ENCODE measurements at places on chromosomes 16 and 17.

DNA sequence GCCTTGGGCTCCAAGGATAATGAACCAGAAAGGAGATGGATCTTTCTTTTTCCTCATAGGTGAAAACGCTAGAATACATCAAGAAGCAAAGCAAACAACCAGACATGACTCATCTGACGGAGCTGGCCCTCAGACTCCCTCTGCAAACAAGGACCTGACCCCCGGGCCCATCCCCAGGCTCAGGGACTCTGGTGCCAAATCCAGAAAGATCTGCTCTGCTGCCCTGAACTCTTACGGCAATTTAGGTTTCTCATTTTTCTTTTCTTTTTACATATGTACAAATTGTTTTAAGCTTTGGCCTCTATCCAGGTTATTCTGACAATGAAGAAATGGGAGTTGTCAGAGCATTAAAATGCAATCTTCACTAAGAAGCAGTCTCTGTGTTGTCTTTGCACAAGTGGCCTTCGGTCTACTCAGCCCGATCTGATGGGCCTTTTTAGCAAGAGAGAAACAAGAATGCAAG is 17.7 kb downstream of the KNOP1 start:
- no peak for DNase-seq

DNA sequence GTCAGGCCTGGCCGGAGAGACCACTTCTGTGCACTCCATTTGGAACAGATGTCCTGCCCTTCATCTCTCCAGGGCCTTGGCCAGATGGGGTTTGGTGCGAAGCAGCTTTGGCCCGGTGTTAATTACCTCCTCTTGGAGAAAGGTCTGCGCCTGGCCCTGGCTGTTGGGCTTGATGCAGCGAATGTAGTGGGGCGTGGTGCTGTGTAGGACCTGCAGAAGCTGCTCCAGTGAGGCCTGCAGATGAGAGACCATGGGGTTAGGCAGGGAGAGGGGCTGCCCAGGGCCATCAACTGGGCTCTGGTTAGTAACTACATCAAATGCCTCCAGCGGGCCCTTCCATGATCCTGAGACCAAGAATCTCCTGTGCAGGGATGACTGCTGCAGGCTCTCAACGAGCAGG is 18.7 kb downstream of the ZNHIT3 start:
- no peak for DNase-seq

- DNase-seq = no peak
Observed at GRCh38 chr16:9040800-9041412, 50.5 kb upstream of the HAPSTR1 start.

DNA sequence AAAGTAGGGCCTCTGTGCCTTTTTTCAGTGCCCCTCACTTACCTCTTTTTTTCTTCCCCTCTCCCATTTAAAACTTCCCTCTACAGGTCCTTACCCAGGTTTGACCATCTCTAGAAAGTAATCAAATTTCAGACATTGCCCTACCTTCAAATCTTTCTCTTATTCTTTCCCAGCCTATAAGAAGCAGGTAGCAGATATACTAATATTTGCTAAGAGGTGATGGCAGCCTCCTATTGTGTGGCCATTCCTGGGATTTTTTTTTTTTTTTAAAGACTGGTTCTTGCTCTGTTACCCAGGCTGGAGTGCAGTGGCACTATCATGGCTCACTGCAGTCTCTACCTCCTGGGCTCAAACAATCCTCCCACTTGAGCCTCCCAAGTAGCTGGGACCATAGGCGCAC is 111.1 kb upstream of the HAS3 start:
- DNase-seq = no peak

DNA sequence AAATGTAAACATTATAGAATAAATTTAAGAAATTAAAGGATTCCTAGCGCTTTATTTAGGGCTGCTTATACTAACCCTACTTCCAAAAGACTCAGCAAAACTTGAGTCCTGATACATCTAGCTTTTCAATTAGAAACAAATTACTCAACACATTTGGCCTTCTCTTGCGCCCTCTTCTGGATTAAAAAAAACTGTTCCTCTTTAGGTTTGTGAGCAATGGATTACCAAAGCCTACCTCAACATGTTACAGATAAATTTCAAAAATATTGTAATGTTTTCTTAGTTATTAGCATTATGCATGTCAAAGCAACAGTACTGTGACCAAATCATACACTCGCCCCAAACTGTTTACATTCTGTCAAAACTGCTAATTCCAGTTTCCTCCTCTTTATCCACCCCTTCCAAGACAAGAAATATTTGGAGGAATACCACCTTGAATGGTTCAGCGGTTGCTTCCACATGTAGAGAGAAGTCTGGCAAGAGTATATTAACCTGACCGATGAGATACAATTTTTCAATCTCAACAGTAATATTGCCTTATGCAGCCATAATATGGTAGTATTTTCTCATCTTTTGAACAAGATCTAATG is 2.7 kb downstream of the NUFIP2 start:
- DNase-seq = no peak

- DNase-seq = no peak
Observed at GRCh38 chr17:40993839-40994238, at the start of gene KRTAP3-3. Gene KRTAP3-3 (minus strand): TSS chr17:40994164. CDS start chr17:40994097, 67 bp downstream.

- peak; percentile 41 for DNase-seq
Observed at GRCh38 chr16:2782583-2783351, 4.6 kb downstream of the PRSS33 start.

GRCh38 chr16:58363746-58364393 is 28.4 kb upstream of the GINS3 start:
- no peak for DNase-seq

DNA sequence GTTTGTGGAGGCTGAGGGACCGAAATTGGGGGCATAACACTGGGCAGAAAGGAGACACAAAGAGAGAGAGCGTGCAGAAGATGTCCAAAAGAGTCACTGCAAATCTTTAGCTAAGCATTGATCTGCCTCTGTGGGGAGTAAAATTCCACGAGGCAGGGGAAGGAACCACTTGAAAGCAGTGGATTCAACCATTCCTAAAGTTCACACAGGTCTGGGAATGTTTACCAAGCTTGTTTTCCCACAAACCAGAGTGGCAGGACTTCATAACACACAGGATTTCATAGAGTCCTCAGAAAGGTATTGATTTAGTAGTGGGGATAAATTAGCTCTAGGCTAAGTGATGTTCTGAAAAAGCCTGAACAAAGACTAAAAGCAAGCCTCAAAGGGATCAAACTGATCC is 66.1 kb upstream of the RPL38 start:
- DNase-seq = peak; percentile 8

DNA sequence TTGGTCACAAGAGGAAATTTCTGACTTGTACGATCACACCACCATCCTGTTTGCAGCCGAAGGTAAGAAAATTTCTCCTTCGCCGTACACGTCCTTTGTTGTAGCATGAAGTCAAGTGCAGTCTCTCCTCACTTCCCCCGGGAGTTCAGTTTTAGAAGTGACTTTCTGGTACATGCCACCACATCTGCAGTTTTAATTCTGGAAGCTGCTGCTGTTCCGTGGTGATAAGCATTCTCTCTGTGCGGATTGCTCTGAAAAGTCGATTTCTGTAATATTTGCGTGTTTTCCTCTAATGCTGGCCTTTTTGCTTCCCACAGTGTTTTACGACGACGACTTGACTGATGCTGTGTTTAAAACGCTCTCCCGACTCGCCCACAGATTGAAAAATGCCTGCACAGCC is 20.6 kb downstream of the METTL22 start:
- DNase-seq = no peak

GRCh38 chr16:68496689-68497088 is 42.4 kb upstream of the ZFP90 start:
- no peak for DNase-seq

DNA sequence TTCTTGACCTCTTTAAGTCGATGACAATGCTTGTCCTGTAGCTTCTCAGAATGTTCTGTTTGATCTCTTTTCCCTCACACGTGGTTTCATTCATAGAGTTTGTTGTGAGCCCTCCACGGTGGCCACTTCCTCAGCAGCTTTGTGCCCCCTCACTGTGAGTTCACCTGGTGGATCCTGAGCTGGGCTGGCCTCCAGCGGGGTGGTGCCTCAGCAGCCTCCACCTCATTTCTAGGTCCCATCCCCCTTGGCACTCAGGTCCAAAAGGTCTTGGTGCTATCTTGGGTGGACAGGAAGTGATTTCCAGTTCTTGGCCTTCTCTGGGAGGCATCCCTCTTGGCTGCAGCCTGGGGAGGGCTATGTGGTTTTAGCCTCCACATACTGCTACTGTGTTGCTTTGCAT is 203.2 kb upstream of the WSCD1 start:
- peak; percentile 23 for DNase-seq

DNA sequence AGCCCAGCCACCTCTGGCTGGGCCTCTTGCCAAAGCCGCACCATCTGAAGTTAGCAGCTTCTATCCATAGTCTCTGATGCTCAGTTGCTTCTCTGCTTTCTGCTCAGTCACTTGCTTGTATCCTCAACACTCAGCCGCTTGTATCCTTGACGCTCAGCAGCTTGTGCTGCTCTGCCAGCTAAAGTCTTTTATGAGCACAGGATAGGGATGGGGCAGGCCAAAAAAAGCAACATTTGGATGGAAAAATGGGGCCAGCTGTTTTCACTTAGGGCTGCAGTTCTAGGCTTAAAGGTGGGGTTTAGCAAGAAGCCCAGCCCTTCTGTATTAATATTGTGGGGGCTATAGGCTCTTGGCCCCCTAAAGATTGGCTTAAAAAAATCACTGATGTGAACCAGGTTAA is 739.4 kb downstream of the CDH8 start:
- no peak for DNase-seq

GRCh38 chr16:30357715-30358576 is 2.8 kb upstream of the CD2BP2 start:
- DNase-seq = no peak

DNA sequence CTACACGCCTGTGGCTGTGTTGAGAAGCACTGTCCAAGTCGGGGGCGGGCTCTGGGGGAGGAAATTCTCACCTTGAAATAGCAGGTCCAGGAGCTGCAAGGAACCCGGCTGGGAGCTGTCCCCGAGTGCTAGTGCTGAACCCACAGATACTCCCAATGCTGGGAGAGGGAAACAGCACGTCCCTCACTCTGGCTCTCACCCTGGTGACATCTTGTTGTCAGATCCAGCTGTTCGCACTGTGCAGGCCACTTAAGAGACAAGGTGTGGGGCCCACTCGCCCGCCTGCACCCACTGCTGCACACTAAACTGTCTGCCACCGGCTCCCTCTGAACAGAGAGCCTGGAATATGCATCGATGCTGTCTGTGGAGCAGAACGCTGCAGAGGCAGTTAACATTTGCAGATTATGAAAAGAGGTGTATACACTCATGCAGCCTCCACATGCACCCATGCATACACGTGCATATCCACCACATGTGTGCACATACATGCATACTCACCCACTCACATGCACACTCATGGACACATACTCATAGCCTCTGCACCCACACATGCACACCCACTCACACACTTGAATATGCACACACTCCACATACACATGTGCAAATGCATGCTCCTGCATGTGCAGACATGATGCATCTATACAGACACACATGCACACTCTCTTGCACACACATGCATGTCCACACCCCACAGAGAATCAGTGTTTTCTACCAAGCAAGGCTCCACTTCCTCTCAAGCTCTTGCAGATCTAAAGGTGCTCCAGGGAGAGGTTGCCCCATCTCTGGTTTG is 42.0 kb downstream of the MGAT5B start:
- peak; percentile 89 for DNase-seq

GRCh38 chr17:4948931-4949320 is 596 bp upstream of the PFN1 start:
- DNase-seq = peak; percentile 90

DNA sequence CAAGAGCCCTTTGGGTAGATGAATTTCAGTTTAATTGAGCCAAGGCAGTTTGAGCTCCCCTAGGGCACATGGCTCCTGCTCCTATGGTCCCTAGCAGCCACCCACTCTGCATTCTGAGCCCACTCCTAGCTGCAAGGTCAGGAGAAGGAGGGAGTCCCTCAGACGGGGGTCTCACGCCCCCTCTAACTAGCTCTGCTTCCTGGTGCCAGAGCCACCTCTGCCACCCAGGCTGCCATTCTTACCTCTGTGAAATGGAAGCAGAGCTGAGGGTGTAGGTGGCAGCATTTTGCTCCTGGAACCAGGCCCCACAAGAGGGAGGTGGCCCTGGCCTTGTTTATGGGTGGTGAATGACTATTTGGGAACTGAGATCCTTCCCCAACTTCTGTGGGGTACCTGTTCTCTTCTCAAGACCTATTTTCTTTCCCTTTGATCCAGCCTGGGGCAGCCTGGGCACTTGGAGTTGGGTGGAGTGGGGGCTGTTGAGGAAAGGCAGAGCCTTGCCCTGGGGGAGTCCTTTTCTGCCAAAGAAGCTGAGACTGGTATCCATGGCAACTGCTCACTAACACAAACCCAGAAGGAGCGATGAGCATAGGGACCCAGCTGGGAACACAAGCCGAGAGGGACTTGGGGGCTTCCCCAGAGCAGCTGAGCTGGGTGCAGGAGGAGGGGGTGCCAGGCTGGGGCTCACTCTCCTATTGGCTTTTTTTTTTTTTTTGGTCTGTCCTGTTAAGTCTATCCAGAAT is 4.8 kb downstream of the SPNS2 start:
- DNase-seq = no peak
